ENCODE measurements at places on chromosomes 13 and 19.
A peak's percentile ranks its signal among the peaks of the same experiment; 100 is the strongest.

- no peak for DNase-seq
Measured at GRCh38 chr19:33405553-33406461, 32.3 kb downstream of the CEBPG start.

- no peak for DNase-seq
Measured at GRCh38 chr13:78913656-78914055, 254.7 kb upstream of the OBI1 start.

DNA sequence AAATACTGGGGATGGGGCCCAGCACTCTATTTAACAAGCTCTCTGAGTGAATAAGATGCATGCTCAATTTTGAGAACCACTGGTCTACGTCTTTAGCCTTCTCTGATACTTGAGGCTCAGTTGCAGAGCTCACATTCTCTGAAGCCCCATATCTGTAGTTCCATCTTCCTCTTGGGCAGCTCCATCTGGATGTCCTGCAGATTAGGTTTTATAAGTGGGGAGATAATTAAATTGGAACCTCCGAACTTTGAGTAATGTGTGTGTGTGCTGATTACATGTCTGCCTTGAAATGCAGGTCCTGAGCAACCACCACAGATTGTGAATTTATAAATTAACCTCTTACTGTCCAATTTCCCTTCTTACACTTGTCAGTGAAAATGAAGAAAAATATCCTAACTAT is 7.2 kb upstream of the RASL11A start:
- no peak for DNase-seq

- no peak for DNase-seq
Measured at GRCh38 chr19:41206926-41207750, 11.9 kb upstream of the AXL start.

DNA sequence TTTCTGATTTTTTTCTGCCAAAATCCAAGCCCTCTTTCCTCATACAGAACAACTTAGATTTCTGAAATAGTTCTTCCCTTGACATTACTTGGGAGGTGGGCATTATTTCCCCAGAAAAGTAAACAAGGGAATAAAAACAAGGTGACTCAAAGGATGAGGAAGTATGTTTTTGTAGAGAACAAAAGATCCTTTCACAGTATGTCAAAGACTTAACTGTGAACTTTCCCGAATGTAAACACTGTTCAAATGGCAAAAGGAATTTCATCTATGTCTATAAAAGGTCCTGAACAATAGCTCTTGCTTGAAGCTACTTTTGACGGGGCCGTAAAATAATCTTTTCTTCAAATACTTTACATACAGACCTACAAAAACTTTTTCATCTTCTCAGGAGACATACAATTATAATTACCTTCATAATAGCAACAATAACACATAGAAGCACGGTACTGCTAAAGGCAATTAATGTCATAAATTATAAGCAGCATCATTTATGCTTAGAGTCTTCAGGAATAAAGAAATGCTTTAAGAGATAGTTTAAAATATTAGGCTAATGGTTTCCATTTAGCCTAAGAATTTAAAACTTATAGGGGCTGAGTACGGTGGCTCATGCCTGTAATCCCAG is 191.1 kb downstream of the RGCC start:
- DNase-seq: no peak

GRCh38 chr19:16168465-16169081 is 4.8 kb downstream of the CIB3 start:
- DNase-seq: peak; percentile 94

- DNase-seq: no peak
Measured at GRCh38 chr19:17491287-17491686, 20.2 kb upstream of the PGLS start.

- no peak for DNase-seq
Measured at GRCh38 chr13:89486709-89487108, 1815.5 kb downstream of the SLITRK5 start.

- DNase-seq: no peak
Measured at GRCh38 chr19:5068233-5069072, 99.5 kb downstream of the KDM4B start.

GRCh38 chr19:11087870-11088505 is 1.3 kb upstream of the LDLR start:
- DNase-seq: no peak

DNA sequence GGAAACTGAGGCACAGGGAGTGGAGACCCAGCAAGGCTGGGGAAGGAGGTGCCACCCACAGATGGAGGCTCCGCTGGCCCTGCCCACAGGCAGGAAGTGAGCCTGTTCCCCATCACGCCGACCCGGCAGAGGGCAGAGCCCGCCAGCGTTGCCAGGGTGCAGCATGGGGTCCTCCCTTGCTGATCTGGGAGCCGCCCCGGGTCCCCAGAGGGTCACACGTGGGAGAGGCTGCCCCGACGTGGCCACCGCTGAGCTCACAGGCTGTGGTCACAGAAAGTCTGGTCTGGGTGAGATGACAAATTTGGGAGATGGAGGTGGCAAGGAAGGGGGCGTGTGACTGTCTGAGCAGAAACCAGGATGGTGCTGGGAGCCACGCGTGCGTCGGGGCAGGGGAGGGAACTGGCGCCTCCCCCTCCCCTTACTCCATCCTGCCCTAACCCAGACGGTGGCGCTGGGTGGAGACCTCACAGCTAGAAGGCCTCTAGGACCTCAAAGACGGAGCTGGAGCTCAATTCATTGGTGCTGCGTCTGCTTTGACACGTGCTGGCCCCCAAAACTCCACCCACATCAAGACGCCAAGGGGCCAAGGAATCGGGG is 7.7 kb downstream of the MEX3D start:
- DNase-seq: peak; percentile 62

GRCh38 chr13:108037348-108037747 is 178.0 kb downstream of the LIG4 start:
- no peak for DNase-seq

GRCh38 chr13:41694545-41695301 is 237.4 kb downstream of the RGCC start:
- DNase-seq: peak; percentile 88

DNA sequence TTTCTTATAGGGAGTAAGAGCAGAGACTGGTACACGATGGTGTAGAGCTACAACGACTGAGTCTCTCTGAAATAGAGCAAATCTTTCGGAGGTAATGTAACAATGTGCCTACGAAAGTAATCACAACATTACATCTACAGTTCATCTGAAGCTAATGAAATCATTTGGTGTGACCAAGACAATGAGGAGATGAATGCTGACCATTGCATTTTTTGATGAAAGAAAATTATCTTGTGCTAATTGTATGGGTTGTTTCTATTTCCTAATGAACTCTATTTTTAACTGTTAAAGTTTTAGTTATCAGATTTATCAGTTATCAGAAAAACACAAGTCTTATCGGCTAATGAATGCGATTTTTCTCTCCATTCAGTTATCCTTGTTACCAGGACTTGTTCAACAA is 913.4 kb downstream of the SLITRK6 start:
- DNase-seq: no peak

GRCh38 chr13:96796091-96796633 is 198.1 kb downstream of the OXGR1 start:
- DNase-seq: no peak

- peak; percentile 98 for DNase-seq
Measured at GRCh38 chr19:21568816-21569493, 63.6 kb downstream of the ZNF429 start.

- no peak for DNase-seq
Measured at GRCh38 chr19:50565984-50566903, 2.0 kb downstream of the LRRC4B start.

GRCh38 chr19:13849991-13850909 is 26.7 kb upstream of the NANOS3 start:
- DNase-seq: peak; percentile 87

GRCh38 chr13:21849323-21849722 is 178.4 kb downstream of the FGF9 start:
- peak; percentile 67 for DNase-seq

- DNase-seq: no peak
Measured at GRCh38 chr13:98098516-98098915, 44.4 kb upstream of the FARP1 start.

DNA sequence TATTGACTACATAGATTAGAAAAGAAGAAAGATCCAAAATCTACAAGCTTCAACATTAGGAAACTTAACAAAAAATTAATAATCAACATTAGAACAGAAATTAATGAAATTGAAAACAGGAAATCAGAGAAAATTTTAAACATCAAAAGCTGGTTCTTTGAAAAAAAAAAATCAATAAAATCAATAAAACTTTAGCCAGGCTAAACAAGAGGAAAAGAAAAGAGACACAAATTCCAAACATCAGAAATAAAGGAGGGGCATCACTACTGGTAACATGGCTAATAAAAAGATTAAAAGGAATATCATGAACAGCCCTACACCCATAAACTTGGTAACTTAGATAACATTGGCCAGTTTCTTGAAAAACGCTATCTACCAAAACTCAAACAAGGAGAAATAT is 110.2 kb downstream of the ATP11A start:
- DNase-seq: no peak

GRCh38 chr13:52760077-52760476 is 20.5 kb upstream of the CNMD start:
- no peak for DNase-seq

- no peak for DNase-seq
Measured at GRCh38 chr13:38045278-38046048, 175.9 kb upstream of the TRPC4 start.

DNA sequence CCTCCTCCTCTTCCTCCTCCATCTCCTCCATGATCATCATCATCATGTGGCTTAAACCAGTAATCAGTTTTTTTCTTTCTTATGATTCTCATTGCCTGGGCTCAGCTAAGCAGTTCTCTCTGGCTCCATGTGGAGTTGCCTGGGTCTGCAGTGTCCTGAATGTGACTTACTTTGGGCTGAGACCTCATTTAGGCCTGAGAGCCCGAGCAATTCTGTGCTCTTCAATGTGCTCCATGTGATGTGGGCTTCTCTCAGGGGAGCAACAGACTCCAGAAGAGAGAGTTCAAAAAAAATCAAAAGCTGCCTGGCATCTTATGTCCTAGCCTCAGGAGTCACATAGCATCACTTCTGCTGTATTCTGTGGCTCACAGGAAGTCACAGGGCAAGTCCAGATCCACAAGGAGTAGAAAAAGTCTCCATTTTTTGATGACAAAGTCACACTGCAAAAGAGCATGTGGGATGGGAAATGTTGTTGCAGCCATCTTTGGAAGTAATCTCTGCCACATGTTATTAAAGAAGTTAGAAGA is 128.7 kb downstream of the MAB21L1 start:
- no peak for DNase-seq

- peak; percentile 9 for DNase-seq
Measured at GRCh38 chr19:39014037-39014436, 18.3 kb downstream of the FBXO27 start.

DNA sequence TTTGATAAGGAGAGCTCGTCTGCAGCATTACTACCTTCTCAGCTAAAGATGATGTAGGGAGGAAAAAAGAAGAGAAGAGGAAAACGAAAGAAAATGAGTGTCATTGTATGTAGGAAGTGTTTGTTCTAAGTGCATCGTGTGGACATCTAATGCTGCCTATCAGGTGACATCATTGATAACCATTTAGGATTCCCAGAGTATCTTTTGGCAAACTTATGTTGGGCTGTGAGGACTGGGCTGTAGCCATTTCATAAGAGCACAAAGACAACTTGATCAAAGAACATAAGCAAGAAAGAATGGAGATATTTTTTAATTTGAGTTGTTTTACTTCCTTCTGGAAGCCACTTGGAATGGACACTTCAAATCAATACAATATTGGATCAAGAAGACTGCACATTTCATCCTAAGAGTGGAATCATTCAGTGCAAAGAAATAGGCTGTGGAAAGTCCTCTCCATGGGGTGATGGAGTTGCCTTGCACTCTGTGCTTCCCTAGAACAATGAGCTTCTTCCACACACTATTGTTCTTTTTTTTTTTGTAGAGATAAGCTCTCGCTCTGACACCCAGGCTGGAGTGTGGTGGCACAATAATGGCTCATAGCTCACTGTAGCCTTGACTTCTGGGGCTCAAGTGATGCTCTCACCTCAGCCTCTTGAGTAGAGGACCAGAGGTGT is 52.4 kb upstream of the UBL3 start:
- DNase-seq: no peak

DNA sequence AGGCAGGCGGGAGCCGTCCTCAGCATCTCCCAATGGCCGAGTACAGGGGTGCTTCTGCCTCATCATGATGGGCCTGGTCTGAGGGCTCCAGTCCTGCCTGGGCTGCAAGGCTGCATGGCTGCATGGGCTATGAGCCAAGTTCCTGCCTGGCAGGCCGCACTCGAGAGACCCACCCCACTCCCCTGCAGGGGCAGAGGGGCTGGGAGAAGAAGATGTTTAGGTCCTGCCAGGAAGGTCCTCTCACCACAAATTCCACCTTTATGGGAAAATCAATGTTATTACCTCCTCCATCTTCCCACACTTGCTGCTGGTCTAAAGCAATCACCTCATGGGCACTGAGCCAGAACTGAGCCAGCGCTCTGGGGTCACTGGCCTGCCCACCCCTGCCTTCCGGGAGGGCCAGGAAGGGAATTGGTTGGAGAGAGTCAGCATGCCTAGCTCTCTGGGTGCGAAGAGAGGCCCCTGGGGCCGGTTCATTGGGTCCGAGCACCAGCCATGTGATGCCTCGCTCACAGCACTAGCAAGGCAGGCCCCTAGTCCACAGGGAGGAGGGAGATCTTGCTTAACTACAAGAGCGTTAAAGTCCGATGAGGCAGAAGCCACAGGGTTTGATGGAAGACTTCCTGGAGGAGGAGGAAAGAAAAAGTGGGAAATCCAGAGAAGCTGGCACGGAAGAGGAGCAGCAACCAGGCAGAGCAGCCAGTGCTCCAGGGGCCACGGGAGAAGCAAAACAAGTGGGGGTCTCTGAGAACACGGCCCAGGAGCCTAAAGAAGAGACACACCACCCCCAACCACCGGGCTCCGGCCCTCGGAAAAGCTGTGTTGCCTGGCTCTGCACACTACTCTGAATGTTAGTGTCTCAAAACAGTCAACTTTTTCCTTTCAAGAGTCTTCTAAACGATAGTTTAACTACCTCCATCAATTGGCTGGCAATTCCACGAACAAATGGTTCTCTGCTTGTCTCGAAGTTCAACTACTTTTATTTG is 63.1 kb downstream of the CEBPG start:
- DNase-seq: no peak

DNA sequence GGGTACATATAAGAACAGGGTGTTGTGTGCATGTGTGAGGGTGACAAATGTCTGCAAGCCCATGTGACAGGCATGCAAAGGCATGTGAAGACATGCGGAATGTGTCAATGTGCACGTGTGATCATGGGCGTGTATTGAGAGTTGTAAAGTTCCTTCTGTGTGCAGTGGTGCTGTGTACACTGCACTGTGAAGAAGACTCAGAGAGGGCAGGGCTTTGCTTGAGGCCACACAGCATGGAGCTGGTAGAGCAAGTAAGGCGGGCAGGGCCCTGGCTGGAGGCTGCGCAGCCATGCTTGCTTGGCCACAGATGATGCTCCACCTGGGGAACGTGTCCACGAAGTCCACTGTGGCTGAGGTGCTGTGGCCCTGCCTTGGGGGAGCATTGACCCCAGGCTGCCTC is 66.8 kb downstream of the PTPRS start:
- no peak for DNase-seq

Data from common myeloid progenitor, CD34-positive (primary cell).